ENCODE measurements at places on chromosomes 7 and 10. TPM values are rescaled to one million over a fixed set of nuclear protein-coding genes. Genes with fewer than 3 reads are reported as not detected.

The TFPI2 gene
- polyA plus RNA-seq = 6.8 TPM

The PNLIP gene
- polyA plus RNA-seq = not detected

The ARF5 gene
- polyA plus RNA-seq = 579 TPM

The MDFIC gene
- polyA plus RNA-seq = 2.3 TPM

Measured in H1 (cell line).